ENCODE measurements at places on chromosomes 5 and 9.

GRCh38 chr5:64944868-64945267, 176.1 kb downstream of the CWC27 start:
- DNase-seq: no peak

- DNase-seq: no peak
These were observed 146.4 kb downstream of the PALM2AKAP2 start for GRCh38 chr9:109926421-109926869.

GRCh38 chr9:105714020-105714331, 19.6 kb downstream of the TMEM38B start:
- DNase-seq: no peak

- DNase-seq: no peak
These were observed 31.7 kb downstream of the CEP72 start for GRCh38 chr5:643811-644271.

- DNase-seq: no peak
These were observed 13.3 kb upstream of the BTNL3 start for GRCh38 chr5:180975338-180975737.

DNA sequence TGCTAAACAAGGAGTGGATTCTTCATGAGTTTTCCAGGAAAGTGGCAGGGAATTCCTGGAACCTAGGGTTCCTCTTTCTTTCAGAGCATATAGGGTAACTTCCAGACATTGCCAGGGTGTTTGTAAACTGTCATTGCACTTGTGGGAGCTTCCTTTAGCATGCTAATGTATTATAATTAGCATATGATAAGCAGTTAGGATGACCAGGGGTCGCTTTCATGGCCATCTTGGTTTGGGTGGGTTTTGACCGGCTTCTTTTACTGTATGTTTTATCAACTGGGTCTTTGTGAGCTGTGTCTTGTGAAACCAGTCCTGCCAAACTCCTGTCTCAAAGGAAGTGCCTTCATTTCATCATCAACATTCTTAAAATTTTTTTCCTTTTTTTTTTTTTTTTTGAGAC, 11.9 kb upstream of the MELK start:
- DNase-seq: no peak

GRCh38 chr5:172305380-172305779, 21.8 kb upstream of the UBTD2 start:
- no peak for DNase-seq

DNA sequence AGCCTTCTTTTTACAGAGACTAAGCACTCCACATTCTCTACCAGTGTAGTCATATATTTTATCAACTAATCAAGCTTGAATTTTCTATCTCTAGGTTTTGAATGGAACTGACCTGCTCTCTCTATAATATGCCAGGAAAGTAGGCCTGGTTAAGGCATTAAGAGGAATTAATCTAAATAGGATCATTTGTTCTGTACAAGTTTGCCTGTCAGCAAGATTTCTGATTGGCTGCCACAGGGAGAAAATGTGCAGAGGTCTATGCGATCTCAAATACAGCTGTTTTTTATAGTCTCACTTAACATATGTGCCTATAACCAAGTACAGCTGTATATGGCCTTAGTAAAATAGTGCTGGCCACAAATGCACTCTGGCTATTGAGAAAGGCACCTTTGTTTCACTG, 418.8 kb downstream of the KDM4C start:
- DNase-seq: no peak

DNA sequence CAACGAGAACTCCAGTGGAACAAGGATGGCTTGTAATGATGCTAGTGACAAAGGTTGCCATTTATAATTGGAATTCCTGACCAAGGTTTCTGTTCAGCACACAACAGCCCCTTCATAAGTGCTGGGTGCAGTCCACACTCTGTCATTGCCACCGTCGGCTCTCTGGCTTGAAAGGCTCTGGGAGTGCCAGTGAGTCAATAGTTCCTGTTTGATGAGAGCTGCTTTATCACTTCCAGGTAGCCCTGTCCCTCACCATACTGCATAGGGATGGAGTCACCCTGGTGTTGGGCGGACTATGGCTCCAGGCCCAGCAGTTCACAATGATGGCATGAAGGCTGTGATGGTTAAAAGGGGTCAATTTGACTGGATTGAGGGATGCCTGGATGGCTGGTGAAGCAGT, 34.6 kb upstream of the SEMA4D start:
- DNase-seq: no peak

GRCh38 chr9:93257808-93258331, 73.9 kb downstream of the WNK2 start:
- no peak for DNase-seq

DNA sequence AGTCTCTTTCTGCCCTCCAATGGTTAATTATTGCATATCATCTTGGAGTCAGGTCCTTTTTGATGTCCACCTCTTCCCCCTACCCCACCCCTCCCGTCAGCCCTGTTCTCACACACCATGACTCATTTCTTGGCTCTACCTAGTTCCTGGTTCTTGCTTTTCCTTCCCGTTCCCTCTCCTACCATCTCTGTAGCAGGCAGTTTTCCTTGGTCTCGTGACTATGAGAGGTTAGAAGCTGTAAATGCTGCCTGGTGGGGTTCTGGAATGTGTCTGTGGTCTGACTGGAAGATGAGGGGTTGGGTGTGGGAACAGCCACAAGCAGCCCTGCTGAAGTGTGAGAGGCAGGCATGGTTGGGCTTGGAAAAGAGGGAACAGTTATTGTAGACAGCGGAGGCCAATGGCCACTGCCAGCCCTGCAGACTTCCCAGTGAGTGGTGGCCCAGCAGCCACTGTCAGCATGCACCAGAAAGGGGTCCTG, 18.2 kb downstream of the SLC22A5 start:
- no peak for DNase-seq

DNA sequence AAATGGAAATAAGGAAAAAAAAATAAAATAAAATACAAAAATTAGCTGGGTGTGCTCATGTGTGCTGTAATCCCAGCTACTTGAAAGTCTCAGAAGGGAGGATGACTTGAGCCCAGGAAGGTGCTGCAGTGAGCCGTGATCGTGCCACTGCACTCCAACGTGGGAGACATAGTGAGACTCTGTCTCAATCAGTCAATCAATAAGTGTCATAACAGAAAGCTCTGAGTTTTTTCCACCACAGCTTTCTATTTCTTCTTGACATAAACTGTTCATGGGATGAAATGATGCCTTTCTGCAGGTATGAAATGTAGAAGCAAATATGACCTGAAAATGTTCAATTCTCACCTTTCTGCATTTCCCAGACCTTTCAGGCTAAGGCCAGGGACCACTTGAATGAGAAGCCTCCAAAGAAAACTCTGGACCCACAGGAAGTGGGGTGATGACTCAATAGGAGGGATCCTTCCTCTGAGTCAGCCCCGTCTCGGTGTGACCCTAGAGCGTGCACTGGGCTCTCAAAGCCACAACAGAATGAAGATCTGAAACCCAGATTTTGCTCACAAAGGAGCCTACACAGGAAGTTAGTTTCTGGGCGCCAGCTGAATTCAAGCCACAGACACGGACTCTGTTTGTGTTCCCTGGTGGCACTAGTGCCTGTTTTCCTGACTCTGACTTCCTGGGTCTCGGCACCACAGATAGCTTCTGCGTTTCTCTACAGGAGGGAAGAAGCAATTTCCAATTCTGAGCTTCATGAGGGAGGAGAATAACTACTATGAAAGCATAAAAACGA, 62.0 kb downstream of the ANKH start:
- peak; percentile 70 for DNase-seq

GRCh38 chr5:37554938-37555337, 175.8 kb downstream of the WDR70 start:
- no peak for DNase-seq

DNA sequence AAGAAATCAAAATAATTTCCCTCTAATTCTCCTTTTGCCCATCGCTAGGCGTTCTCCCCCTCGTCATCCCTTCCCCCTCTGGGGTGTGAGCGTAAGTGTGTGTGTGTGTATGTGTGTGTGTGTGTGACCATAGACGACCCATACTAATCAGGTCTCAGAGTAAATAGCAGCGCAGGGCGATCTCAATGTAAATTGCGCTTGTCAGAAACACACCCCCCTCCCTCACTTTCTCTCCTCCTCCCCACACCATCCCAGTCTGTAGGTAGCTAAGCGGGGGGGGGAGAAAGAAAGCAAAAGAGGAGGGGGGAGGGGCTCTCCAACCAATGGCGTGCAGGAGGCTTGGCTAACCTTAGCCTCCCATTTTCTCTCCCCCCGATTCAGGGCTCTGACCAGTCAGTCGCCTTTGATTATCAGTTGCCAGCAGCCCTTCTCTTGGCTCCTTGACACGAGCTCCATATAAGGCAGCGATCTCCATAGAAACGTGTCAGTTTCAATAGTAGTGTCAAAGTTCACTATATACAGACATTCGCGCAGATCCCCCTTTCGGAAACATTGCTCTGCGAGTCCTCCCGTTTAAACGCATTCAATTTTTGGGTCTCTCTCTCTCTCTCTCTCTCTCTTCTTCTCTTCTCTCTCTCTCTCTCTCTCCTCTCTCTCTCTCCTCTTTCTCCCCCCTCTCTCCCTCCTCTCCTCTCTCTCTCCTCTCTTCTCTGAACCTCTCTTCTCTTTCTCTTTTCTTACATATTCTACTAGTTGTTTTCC, at the start of gene NR2F1:
Gene NR2F1 (plus strand): TSS at position 546 of the 762 bp plus-strand sequence. CDS start 1,802 bp downstream, outside the sequence.
- DNase-seq: no peak

DNA sequence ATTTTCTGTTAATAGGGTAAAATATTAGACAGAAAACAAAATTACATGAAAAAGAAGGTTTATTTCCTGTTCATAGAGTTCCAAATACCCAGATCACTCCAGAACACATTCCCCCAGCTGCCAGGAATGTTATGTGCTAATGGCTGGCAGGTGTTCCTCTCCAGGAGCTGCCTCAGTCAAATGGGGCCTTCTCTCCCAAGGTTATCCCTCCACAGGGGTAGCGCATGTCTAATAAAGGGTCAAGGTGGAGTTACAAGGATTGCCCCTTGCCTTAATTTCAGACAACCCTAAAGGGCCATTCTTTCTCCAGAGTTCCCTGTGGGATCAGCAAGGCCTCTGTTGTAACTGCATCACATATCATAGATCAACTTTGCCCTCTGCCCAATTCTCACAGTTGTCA, 148.6 kb upstream of the PLPPR1 start:
- no peak for DNase-seq

DNA sequence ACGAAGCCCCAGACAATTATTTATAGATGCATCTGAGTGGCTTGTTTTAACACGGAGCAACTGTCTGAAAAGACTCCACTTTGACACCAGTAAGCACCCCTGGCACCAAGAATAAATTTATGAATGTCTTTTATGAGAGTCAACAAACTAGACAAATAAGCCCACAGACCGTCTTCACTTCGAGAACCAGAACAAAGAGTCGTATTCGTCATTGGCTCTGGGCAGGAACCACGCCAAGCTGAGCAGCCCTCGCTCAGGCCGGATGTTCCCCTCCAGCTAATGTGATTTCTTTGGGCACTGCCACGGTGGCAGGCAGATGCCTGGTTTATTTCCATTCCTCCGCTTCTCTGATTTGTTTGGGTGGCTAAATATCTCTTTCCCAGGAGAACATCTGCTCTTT, 91.9 kb upstream of the STC2 start:
- no peak for DNase-seq

- DNase-seq: no peak
These were observed 33.8 kb downstream of the CAPSL start for GRCh38 chr5:35904443-35905132.

GRCh38 chr9:124972241-124972770, 31.4 kb upstream of the GOLGA1 start:
- no peak for DNase-seq

DNA sequence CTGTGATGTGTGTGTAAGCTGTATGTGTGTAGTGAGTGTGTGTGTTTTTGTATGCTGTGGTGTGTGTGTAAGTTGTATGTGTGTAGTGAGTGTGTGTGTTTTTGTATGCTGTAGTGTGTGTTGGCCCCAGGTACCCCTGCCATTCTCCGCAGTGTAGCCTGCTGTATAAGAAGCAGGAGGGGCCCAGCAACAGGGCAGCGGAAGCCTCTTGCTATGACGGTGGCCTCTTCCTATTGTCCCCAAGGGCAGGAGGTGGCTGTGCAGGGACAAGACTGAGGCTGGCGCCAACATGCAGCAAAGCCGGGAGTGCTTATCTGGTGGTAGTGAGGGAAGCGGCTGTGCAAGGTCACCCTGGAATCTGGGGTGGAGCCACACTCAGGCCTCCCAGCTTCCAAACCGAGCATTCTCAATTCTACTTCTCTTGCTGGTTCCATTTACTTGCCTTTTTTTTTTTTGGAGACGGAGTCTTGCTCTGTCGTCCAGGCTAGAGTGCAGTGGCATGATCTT, 5.1 kb downstream of the SPAAR start:
- DNase-seq: no peak

- DNase-seq: no peak
These were observed 10.6 kb downstream of the CDKN2A start for GRCh38 chr9:21983561-21983935.

- DNase-seq: no peak
These were observed 67.2 kb upstream of the MEGF10 start for GRCh38 chr5:127223256-127223974.

GRCh38 chr9:121596515-121596914, 54.9 kb upstream of the DAB2IP start:
- DNase-seq: no peak

GRCh38 chr9:73515216-73515615, 363.6 kb downstream of the ANXA1 start:
- no peak for DNase-seq

- peak; percentile 38 for DNase-seq
These were observed 20.4 kb downstream of the GNPDA1 start for GRCh38 chr5:141992349-141992963.

- DNase-seq: no peak
These were observed 27.8 kb downstream of the SERINC5 start for GRCh38 chr5:80227979-80228596.

- no peak for DNase-seq
These were observed 17.2 kb upstream of the SPOCK1 start for GRCh38 chr5:137516251-137516797.

DNA sequence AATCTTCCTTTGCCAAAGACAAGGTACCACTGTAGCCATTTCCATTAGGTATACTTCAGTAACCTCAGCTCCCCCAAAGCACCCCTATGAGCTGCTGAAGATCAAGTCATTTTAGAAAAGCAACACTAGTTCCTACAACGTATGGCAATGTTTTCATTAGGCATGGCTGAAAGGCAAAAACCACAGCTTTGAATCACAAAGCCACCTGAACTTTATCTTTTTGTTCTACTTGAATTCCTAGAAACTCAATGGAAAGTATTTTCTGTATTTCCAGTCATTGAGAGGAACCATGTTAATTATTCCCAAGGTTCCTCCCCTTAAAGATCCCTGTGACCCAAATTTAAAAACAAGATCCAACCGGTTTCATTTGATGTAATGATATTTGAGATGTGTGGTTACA, 152.1 kb downstream of the EFNA5 start:
- no peak for DNase-seq

- no peak for DNase-seq
These were observed 26.3 kb upstream of the TNPO1 start for GRCh38 chr5:72790186-72790585.
